CD4-positive, alpha-beta T cell treated with Interleukin-6 at 100 ng/mL for 8 hours (primary cell): ENCODE measurements at places on chromosomes 7 and 10.

DNA sequence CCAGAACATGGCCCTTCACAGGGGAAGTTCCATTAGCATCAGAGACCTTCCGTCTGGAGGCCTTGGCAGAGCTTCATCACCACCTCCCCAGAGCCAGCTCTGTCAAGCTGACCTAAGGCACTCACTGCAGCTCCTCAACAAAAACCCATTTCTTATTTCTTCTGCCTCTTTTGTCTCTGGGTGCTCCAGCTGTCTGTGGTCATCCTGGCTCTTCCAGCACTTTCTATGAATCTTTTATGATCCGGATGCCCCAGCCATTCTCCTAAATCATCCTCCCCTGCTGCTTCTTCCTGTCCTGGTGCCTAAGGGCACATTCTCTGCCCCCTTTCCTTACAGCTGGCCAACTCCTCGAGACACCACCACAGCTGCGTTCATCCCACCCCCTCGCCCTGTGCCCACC lies 171.7 kb upstream of the INSYN2A start:
- DNase-seq, result no peak

DNA sequence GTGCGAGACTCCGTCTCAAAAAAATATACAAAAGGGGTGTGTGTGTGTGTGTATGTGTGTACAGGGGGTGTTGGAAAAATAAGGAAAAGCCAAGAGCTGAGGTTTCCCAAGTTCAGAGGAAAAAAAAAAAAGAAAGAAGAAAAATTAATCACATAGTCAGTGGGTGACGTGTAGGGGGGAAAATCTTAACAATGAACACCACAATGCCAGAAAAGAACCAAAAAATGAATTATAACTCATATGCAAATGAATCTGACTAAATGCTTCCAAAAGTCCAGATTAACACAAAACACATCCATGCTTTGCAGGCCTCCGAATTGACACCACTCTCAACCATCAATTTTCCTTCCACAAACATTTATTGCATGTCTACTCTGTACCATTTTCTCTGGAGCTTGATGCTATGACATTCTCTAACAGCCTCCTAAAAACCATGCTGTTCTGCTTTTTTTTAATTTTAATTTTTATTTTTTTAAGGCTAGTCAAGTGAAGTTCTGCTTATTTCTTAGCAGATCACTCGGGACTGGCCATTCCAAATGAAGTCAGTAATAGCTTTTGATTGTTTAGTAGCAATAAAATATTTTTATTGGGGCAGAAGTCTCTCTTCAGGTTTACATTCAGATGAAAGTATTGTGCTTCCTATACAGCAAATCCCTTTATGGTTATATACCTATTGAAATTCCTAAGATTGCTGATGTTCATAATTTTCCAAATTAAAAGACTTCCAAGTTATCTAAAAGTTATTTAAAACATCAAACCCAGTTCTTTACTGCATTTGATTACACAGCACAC lies 133.8 kb downstream of the CNOT4 start:
- DNase-seq, result no peak

GRCh38 chr7:135414850-135415439 lies 95.0 kb downstream of the CNOT4 start:
- DNase-seq, result no peak

DNA sequence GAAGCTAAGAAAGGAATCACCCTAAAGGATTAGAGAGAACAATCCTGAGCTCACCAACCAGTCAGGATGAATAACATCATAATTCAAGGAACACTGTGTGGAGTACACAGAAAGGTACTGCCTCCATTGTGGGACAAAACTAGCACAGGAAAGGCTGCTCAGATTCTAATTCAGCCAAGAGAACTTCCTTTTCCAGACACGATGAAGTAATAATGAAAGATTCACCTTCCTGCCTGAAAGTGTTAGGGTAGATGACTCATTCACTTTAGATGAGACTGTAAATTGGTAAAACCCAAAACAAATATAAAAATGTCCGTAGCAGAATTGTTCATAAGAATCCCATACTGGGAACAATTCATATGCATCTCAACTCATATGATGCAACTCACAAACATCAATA lies 167.2 kb downstream of the CDC14C start:
- no peak for DNase-seq

DNA sequence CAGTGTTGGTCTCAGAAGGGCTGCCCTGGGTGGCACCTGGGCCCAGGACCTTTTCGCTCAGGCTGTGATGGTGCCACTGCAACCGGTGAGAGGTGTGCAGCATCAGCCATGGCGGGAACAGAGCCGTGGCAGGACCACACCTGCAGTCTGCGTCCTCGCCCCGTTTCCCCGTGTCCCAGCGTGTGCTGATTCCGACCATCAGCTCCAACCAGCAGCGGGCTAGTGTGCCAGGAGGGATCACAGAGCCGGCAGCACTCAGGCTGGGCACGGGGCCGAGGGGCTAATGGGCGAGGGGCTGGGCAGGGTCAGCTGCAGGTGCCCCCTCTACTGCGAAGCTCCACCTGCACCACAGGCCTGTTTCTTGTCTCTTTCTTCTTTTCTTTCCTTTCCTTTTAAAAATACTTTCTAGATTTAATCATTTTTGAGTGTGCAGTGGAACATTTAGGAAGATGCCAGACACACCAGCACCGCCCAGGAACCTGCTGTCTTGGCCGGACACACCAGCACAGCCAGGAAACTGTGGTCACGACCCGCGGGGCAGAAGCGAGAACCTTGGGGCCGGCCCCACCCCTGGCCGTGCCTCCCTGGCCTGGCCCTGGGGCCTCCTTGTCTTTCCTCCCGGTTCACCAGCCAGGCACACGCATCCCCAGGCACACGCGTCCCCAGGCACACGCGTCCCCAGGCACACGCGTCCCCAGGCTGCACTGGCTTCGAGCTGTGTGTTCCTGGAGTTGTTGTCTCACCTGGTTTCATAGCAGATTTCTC lies 34.6 kb downstream of the ADGRA1 start:
- no peak for DNase-seq
